Stimulated activated CD4-positive, alpha-beta T cell treated with anti-CD3 and anti-CD28 coated beads, Interleukin-4, amount 100 ng/mL, for 48 hours (primary cell): ENCODE measurements at places on chromosomes 16 and 17.

DNA sequence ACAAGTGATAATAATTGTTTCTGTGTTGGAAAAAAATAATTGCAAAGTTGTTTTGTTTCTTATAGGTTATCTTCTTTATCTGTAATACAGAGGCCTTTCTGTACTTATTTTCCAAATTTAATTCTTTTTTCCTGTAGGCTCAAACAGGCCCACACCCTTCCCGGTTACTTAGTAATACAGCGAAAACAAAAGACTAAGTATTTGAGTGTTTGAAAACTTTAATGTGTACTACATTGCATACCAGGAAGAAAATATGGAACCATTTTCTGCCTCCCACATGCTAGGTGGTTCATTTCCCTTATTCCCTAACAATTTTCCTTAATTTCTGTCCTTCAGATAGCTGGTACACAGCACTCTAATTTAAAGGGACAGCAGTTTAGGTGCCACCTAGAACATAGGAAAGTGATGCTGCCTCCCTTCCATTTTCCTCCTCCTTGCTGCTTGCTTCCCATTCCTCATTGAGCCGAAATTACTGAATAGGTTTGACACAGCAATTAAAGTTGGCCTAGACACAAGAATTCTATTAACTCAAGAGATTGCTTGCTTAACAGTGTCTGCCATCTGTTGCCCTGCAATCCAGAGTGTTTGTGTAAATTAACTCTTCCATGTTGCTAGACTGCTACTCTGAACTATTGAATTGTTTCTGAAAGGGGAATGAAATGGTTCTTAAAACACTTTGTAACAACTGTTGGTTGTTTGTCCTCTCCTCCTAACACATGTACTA, 24.2 kb downstream of the CYB5B start:
- DNase-seq = no peak

- peak; percentile 60 for DNase-seq
These were observed 1.6 kb upstream of the N4BP1 start for GRCh38 chr16:48611329-48612137.

GRCh38 chr17:27384726-27385125, 71.5 kb upstream of the KSR1 start:
- no peak for DNase-seq

GRCh38 chr17:74429604-74430384, 2.1 kb upstream of the GPRC5C start:
- DNase-seq = no peak

- DNase-seq = peak; percentile 4
These were observed 48.8 kb downstream of the DNAH3 start for GRCh38 chr16:21101631-21102420.

DNA sequence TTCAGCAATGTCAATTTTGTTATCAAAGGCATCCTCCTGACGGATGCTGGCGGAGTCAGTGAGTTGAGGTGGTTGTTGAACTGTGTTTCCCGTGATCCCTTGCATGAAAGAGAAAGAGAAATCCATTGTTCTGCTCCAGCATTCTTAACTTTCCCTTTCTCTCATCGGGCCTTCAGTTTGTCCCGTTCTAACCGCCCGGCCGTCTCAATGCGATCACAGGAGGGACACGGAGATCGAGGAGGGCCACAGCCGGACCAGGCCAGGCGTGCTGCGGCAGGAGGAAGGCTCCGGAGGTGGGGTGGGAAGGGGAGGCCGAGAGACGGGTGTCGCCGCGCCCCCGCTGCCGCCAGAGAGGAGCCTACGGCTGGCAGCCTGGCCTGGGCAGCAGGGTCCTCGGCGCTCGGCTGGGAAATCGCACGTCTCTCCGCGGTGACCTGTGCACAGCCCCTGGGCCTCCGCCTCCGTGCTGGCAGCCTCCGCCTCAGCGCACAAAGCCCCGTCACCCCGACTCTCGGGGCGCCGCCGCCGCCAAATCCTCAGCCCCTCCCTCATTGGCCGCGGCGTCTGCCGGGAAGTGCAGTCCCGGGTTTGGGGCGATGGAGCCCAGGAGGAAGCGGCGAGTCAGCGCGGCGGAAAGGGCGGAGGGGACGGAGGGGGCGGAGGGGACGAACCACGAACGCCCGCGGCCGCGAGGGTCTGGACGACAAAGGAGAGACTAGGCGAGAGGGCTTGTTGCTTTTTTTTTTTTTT, 38.1 kb downstream of the SOST start:
- peak; percentile 72 for DNase-seq

DNA sequence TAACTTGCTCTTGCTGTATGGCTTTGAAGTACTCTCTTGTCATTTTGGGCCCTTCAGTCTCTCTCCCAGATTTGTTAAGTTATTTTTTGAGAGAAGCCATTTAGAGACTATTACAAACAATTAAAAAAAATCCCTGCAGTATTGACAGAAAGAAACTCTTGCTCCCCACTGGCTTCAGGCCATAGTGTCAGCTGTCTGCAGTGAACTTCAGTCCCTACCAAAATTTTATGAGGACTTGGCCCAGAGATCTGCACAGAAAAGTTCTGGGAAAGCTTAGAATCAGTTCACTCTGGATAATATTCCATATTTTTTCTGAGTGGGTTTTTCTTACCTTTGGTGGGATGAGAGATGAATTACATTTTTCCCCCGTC, 30.9 kb upstream of the SUPT4H1 start:
- no peak for DNase-seq

DNA sequence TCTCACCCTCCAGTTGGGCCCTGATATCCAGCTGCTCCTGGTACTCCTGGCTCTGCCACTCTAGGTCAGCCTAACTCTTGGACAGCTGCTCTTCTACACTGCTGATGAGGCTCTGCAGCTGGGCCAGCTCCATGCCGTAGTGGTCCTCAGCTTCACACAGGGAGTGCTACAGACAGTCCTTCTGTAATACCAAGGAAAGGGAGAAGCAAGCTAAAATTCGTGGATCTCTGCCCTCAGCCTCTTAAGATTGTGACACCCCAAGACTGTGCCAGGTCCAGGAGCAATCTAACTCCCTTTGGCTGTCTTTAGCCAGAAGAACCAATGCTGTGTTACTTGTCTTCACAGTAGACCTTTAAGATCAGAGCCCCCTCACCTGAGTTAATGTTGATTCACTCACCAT, 7.7 kb upstream of the KRT38 start:
- no peak for DNase-seq

DNA sequence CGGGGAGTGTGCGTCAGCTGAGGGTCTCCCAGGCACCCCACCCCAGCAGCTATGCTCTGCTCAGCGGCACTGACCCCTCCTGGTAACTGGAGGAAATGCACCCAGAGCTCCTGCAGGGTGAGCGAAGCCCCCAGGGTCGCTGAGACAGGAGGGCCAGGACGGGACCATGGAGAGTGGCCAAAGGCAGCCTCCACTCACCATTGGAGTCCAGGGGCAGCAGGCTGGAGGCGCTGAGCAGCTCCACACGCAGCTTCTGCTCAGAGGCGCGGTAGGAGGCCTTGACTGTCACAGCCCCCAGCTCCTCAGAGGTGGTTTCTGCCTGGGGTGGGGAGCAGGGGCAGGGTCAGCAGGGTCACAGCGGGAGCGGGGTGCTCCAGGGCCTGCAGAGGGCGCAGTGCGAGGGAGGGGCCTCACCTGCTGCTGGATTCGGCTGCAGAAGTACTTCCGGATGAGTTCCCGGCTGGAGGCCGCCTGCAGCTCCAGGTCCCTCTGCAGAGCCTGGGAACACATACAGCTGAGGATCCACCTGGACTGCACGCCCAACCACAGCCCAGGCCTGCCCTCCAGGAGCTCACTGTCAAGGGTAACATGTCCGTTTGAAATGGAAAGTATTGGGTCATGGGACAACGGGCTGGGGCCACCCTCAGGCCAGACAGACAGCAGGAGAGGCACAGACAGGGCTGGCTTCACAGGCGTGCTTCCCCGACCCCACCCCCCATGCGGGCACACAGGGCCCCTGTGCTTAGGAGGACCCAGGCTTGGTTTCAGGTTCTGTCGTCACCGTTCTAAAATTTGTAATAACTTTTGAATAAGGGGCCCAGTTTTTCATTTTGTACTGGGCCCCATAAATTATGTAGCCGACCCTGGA, 13.8 kb downstream of the UNC13D start:
- peak; percentile 12 for DNase-seq

DNA sequence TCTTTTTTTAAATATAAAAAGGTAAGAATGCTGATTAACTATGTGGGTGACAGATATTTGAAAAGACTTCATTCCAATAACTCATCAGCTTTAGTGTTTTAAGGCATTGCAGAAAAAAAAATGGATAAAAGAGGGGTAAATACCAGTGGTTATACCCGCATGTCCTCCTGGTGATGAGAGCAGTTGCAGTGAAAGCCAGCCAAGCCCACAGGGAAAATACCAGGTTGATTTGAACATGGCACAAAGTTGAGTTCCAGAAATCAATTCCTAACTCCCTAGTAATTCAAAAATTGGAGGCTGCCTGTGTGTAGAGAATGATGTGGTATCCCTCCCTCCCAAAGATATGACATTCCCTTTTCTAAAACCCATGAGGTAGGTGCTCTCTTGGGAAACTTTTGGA, 453.2 kb upstream of the SOX9 start:
- no peak for DNase-seq

GRCh38 chr17:74930535-74931036, 5.1 kb upstream of the OTOP3 start:
- no peak for DNase-seq

DNA sequence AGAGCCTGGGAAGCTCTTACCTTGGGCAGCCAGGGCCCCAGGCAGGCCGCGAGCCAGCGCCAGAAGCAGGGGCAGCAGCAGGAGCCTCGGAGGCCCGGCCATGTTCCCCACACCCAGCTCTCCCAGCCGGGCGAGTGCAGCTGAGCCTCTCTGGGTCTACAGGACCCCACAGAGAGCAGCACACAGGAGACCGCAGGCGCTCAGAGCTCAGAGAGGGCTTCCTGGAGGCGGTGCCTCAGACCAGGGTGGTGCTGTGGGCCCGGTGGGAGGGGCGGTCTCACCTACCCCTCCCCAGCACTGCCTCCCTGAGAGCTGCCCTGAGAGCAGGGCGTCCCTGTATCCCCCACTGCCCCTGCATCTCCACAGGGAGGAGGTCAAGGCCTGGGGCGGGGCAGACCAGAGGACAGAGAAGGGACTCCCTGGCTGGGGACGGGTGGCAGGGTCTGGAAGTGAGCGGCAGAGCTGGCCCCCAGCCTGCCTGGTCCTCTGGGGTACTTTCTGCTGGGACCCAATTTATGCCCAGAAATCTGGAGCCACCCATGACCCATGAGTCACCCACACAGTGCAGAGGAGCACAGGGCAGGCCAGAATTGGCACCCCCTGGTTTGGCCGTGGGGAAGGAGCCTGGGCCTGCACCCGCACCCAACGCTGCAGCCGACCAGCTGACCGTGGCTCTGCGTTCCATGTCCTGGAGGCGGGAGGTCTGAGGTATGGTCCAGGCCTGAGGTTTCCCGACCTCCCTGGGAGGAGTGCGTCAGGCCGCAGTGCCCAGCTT, at the start of gene CD7:
Gene CD7, minus strand, starts transcription at position 215 of the 775 bp plus-strand sequence. Its CDS starts 113 bp downstream, at position 102.
- no peak for DNase-seq

DNA sequence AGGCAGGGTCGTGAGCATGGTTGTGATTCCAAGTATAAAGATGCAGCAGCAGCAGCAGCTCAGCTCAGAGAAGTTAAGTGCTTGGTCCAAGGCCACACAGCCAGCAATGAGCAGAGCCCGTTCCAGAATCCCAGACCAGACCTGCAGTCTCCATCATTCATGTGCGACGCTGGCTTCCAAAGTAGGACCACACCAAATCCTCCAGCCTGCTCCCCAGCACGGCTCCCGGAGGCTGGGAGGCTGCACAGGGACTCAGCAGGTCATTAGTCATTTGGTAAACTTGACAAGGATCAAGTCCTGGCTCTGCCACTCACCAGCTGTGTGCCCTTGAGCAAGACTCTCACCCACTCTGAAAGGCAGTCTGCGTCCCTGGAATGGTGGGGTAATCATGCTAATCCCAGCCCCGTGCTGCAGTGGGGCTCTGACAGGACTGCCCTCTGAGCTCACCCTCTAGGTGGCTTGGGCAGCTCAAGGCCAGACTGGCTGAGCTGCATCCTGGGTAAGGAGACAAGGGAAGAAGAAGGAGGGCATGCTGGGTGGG, 95.1 kb upstream of the TMEM132E start:
- DNase-seq = no peak

GRCh38 chr16:79404571-79404970, 196.0 kb downstream of the MAF start:
- no peak for DNase-seq

GRCh38 chr17:522919-523318, 170.3 kb upstream of the RPH3AL start:
- no peak for DNase-seq

DNA sequence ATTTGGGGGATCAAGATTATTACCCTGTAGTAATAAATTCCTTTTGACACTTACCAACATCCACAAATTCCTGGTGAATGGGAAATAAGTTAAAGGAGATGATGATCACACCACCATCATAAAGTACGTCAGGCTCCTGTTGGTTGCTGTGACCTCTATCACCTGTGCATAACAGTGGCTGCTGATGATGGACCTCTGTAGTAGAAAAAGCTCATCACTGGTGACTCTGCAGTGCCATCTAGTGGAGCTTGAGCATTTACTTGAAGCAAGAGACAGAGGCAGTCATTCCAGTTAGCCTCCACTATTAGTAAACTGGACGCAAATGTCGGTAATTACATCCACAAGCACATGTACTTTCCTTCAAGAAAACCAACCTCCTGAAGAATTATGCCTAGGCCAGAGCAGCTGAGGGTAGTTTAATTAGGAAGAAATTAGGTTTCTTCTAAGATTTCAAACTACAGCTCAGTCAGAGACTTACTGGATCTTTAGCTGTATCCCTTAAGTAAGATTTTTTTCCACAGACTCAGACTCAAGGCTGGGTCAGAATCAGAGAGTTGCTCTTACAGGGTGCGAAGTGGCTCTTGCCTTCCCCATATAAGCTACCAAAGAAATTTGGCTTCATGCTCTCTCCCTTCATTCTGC, 39.3 kb downstream of the CYB561 start:
- peak; percentile 66 for DNase-seq

- DNase-seq = no peak
These were observed 34.7 kb upstream of the CLEC18A start for GRCh38 chr16:69916462-69916861.

GRCh38 chr17:38440614-38441397, 12.5 kb downstream of the ARHGAP23 start:
- no peak for DNase-seq
